NCI-H345 (cell line): ENCODE measurements at places on chromosomes 6 and 20.

DNA sequence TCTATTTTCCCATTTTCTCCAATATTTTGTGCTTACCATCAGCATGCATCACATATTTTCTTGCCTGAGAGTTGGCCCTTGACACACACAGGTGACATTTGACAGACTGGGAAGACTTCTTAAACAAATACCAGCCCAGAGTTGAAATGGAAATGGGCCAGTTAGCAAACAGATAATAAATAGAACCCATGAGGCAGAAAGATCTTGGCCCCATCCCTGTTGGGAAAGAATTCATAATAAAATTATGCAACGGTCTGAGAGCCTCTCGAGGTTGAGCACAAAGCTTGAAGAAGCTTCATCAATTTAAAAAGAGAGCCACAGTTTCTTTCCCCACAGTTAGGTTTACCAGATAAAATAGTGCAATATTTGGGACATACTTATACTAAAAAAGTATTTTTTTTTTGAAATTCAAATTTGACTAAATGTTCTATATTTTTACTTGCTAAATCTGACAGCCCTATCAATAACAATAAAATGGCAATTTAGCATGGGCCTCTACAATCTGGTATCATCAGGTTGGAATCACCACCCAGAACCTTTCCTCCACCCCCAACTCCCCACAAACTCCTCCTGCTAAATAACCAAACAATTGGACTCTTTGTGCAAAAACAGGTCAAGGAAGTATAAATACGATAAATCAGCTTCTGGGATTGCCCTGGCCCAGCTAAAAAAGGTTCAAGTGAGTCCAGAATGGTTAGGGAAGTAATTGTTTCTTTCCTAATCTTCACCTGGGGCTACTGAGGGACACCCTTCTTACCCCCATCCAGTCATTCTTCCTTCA, 129.8 kb downstream of the CD164 start:
- peak; percentile 33 for DNase-seq

DNA sequence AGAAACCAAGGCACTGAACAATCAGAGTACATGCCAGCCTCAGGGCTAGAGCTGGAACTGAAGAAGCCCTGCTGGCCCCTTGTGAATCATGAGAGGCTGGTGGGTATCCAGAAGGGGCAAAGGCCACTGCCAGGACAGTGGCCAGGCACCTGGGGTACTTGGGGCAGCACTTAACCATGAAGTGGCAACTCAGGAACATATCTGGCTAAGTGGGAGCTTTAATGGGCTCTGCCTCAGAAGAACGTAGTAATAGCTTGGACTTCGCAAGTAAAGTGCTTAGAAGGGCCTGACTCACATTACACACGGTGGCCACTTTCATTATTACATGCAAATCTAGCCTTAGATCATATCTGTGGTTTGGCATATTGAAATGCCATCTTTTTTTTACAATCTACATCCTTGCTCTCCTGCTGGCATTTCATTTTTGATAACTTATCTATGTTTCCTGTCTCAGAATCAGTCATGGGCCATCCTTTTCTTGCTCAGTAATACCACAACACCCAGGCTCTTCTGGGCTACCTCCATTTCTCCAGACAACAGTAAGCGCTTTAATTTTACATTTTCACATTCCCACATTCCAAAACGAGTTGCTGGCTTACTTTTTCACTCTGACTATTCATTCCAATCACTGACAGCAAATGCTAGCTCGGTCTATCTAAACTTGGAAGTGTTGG, 21.6 kb downstream of the NAPB start:
- no peak for DNase-seq

DNA sequence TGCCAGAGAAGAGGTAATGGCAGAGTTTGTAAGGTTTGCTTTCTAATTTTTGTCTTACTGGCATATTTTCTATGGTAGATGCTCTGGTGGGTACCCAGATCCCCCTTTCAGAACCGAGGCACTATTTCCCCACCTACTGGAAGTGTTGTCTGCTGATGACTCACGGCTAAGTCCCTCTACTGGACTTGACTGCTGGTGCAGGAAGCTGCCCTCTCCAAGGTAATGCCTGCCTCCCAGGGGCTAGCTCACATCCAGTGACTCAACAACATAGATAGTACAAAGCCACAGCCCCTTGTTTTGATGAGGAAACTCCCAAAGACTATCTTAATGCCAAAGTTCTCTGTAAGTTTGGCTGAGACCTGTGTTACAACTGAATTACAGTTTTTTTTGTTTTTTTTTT, 285.4 kb upstream of the FLRT3 start:
- no peak for DNase-seq

DNA sequence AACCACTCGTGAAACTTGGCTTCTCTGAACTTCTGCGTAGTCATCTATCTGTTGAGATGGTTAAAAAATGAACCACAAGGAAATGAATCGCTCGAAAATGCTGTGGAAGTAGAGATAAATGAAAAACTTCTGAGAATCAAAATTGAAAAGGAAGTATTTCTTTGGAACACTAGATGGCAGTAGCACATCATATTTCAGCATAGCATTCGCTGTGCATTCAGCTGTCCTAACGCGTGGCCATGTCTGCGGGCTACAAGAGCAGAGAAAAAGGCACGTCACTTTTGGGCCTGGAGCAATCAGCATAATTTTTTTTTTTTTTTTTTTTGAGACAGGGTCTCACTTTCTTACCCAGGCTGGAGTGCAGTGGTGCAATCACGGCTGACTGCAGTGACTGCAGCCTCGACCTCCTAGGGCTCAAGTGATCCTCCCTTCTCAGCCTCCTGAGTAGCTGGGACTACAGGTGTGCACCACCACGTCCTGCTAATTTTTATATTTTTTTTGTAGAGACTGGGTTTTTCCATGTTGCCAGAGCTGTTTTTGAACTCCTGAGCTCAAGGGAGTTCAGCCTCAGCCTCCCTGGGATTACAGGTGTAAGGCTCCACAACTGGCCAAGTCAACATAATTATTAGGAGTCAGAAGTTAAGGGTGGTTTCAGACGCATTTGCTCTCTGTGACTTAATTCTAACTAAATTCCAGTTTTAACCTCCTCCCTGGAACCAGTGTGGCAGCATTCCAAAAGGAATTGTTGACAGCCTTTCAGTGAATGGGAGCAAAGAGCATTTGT, 8.8 kb upstream of the PERP start:
- DNase-seq: peak; percentile 81

DNA sequence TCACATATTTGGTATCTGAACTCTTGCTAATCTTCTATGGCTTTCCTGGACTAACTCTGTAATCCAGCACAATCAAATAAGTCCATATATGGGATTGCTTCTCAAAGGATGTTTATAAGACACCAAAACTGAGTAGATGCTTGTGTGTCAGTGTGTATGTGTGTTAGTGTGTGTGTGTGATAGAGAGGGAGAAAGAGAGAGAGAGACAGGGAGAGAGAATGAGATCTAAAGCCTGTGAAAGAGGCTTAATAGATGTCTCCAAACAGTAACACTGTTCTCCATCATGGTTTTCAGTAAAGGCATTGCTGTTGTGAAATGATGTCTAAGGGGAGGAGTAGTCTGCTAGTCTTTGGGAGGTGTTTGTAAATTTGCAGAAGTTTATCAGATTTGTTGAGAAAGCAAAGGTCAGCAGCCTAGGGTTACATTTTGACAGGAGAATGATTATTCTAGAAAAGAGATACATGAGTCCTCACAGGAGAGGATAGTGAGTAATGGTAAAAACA, 73.9 kb upstream of the MLIP start:
- DNase-seq: no peak

DNA sequence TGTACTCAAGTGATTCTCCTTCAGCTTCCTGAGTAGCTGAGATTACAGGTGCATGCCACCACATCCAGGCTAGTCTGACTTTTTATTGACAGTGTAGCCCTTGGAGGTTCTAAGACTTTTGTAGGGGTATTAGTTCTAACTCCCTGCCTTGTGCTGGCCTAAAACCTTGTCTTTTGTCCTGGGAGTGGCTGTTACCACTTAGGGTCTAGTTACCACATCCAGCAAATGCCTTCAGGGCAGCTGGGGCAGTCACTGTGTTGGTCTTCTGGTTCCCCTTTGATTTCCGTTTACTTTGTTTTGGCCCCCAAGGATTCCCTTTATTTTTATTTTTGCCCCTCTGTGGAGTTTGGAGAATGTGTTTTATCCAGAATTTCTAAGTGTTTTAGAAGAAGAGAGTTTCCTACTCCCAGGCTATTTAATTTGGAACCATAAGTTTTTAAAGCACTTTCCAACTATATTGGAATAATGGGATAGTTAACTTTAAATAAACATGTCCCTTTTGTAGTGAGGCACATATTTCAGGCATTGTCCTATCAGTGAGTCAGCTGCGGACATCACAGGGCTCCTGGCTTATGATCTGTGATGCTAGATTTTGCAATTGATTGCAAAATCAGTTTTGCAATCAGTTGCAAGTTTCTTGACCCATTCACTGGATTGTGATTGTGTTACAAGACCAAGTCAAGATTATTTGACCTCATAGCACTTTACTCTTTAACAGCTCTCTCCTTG, 25.0 kb downstream of the IL22RA2 start:
- no peak for DNase-seq

GRCh38 chr6:163600781-163601180, 186.3 kb downstream of the QKI start:
- DNase-seq: no peak

- no peak for DNase-seq
Measured at GRCh38 chr6:63899550-63899949, 263.9 kb downstream of the PHF3 start.

DNA sequence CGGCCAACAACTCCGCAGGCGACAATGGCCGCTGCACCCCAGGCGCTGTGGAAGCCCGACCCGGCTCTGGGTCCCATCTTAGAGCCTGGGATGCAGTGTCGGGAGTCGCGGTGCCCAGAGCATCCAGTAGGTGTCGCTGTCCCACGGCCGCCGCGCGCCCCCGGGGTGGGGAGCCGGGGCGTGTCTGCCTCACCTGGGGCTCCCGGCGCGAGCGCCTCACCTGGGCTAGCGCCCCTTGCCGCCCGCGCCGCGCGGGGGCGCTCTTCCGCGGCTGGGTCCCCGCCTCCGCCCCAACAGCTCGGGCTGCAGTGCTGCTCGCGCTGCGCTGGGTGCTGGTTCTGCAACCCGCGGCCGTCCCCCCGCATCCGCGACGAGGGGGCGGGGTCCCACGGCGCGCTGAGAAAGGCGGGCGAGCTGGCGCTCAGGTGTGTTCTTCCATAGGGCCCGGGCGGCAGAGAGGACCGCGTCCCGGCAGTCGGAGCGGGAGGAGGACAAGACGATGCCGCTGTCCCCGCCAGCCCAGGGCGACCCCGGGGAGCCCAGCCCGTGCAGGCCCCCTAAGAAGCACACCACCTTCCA, at the start of gene CRYBG1:
TSS of gene CRYBG1 (plus strand) at position 308 of the 579 bp plus-strand sequence. CDS start at position 500, 192 bp downstream.
- DNase-seq: peak; percentile 87

GRCh38 chr6:73503027-73503772, 17.6 kb downstream of the EEF1A1 start:
- no peak for DNase-seq

GRCh38 chr6:79546186-79546585, 9.0 kb upstream of the LCA5 start:
- DNase-seq: no peak

- no peak for DNase-seq
Measured at GRCh38 chr6:151747896-151748295, 59.6 kb upstream of the ESR1 start.

- DNase-seq: no peak
Measured at GRCh38 chr6:43334466-43335095, 26.0 kb upstream of the CRIP3 start.

DNA sequence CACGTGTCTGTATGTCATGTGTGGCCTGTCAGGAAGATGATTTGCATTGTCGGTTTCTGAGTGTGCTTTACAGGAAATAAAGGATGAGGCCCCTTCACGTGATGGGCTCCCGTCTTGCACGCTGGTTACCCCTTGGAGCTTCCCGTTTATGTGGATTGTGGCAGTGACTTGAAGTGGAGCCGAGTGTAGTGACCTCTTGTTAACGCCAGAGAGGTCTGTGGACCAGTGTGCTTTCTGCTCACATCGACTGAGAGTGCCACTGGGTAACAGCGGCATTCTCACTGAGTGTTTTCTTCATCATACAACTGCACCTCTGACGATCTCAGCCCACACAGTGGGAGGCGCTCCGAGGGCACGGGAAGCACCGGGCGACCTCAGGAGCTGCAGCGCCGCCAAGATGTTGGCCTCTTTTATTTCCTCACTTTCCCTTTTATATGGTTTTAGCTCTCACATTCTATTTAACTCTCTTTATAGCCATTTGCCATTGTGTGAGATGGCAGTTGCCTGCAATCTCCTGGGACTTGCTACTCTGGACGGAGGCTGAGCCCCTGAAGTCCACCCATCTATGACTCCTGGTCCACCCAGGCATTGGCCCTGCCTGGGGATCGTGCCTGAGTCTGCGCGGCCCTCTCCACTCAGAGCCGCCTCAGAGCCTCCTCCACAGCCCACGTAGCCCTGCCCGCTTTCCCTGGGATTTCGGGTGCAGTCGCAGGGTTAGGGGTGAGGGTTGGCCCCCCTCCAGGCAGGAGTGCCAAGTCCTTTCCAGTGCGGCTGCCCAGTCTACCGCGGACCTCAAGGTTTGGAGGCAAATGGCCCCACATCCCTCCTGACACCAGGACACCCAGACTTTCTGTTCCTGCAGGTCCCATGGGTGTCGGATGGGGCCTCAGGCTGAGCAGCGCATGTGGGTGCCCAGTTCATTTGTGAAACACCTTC, 238.9 kb downstream of the ERMARD start:
- DNase-seq: no peak

GRCh38 chr20:25019381-25020155, 27.0 kb upstream of the APMAP start:
- no peak for DNase-seq

DNA sequence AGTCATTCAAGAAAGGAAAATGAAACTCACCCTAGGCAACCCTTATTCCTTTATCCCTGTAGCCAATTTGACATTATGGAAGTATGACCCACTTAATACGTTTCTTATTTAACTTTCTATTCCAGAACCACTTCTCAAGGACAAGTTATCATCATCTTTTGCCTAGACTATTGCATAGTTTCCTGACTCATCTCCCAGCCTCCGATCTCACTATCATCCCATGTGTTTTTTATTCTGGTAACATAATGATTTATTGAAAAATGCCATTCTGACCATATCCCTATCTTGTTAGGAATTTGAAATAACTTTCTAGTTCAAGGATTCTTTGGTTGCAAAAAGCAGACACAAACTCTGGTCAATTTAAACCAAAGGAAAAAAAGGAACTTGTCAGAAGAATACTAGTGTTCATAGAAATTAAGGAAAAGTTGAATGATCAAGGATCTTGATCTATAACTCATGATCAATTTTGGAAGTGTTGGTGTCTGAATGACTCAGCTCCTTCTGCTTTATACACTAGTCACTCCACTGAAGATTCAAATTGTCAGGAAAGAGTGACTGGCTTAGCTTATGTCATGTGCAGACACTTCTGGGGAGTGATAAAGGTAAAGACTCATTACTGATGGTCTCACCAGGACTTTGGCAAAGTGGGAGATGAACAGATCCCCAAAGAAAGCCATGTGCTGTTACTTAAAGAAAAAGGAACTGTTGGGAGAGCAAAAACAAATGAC, 8.5 kb upstream of the TINAG start:
- DNase-seq: no peak

GRCh38 chr6:33430334-33430733, 10.5 kb downstream of the SYNGAP1 start:
- no peak for DNase-seq

- DNase-seq: no peak
Measured at GRCh38 chr6:121600389-121601168, 165.1 kb downstream of the GJA1 start.
